Activated CD8-positive, alpha-beta T cell treated with anti-CD3 and anti-CD28 coated beads for 36 hours (primary cell): ENCODE measurements at places on chromosomes 2 and 18. TPM values are rescaled to one million over a fixed set of nuclear protein-coding genes. Genes with fewer than 3 reads are reported as not detected.
A peak's percentile ranks its signal among the peaks of the same experiment; 100 is the strongest.

Gene COL6A3
- total RNA-seq: 4.0 TPM

Gene CFAP53
- total RNA-seq: 0.27 TPM

Gene RND3
- not detected for total RNA-seq

Gene VWA3B
- not detected for total RNA-seq

DNA sequence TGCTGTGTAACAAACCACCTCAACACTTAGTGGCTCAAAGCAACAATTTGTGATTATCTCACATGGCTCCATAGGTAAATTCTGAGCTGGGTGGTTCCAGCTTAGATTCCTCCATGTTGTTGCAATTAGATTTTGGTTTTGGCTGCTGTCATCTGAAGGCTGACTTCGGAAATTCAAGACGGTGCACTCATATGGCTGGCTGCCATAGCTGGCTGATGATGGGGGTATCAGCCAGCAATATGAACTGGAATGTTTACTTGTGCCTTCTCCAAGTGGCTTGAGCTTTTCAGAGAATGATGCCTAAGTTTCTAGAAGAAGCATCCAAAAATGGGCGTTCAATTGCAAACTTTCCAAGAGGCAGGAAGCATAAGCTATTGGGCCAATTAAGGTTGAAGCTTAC lies 213.1 kb downstream of the GCA start:
- H3K27me3 ChIP-seq: no peaks in the 10 kb centered on the region
- no peak for DNase-seq
- H3K27ac ChIP-seq: no peak overlapping the region
- no peaks in the 10 kb centered on the region for H3K36me3 ChIP-seq
- H3K4me3 ChIP-seq: no peak overlapping the region

GRCh38 chr2:229431327-229431954 lies 160.4 kb upstream of the PID1 start:
- no peak for DNase-seq
- H3K4me1 ChIP-seq: no peaks in the 10 kb centered on the region

DNA sequence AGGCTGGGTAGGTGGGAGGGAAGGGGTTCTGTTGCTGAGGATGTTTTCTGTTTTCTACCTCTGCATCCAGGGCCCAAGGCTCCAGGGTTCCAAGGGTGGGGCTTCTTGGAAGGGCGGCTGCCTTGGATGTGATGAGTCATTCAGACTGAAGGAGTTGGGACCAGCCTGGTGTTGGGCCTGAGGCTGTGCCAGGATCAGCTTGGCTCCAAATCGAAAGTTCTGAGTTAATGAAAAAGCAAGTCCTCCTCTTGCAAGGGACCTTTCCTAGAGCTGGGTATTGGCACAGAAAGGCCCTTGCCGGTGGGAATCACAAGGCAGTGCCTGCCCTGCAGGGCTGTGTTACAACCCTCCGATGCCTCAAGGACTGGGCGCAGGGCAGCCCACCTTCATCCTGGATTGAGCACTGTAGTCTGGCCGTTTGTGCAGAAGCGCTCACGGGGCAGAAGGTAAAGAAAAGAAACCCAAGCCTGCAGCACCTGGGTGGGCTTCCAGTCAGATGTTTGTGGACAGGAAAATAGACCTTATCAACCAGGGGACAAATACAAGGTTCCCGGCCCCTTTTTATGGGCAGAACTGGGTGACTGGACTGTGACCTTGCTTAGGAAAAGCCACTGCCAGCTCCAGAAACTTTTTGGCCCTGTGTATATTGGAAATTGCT lies 52.5 kb upstream of the MCFD2 start:
- peaks cover 4% of the 10 kb centered on the region for H3K36me3 ChIP-seq
- no peak overlapping the region for H3K4me3 ChIP-seq
- DNase-seq: no peak
- H3K27ac ChIP-seq: no peak overlapping the region
- H3K4me1 ChIP-seq: peaks cover 9% of the 10 kb centered on the region
- no peaks in the 10 kb centered on the region for H3K27me3 ChIP-seq

DNA sequence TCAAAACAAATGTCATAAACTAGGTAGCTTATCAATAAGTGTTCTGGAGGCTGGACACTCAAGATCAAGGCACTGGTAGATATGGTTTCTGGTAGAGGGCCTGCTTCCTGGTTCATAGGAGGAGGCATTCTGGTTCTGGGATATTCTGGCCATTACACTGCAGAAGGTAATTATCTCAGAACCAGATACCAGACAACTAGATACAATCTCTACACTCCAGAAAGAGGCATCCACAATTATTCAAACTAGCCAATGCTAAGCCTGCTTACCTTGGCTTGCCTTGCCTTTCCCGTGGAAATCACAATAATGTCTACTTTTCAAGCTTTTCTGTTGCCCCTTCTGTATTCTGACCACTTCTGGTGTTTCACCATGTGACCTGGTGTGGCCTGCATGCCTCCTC lies 785.2 kb upstream of the GYPC start:
- H3K4me3 ChIP-seq: no peak overlapping the region
- no peaks in the 10 kb centered on the region for H3K27me3 ChIP-seq
- no peaks in the 10 kb centered on the region for H3K36me3 ChIP-seq
- no peaks in the 10 kb centered on the region for H3K4me1 ChIP-seq
- H3K27ac ChIP-seq: no peak overlapping the region

GRCh38 chr2:234001380-234002160 lies 48.9 kb upstream of the SPP2 start:
- H3K4me3 ChIP-seq: peak overlapping the region; percentile 29
- no peaks in the 10 kb centered on the region for H3K27me3 ChIP-seq
- peak; percentile 36 for DNase-seq

DNA sequence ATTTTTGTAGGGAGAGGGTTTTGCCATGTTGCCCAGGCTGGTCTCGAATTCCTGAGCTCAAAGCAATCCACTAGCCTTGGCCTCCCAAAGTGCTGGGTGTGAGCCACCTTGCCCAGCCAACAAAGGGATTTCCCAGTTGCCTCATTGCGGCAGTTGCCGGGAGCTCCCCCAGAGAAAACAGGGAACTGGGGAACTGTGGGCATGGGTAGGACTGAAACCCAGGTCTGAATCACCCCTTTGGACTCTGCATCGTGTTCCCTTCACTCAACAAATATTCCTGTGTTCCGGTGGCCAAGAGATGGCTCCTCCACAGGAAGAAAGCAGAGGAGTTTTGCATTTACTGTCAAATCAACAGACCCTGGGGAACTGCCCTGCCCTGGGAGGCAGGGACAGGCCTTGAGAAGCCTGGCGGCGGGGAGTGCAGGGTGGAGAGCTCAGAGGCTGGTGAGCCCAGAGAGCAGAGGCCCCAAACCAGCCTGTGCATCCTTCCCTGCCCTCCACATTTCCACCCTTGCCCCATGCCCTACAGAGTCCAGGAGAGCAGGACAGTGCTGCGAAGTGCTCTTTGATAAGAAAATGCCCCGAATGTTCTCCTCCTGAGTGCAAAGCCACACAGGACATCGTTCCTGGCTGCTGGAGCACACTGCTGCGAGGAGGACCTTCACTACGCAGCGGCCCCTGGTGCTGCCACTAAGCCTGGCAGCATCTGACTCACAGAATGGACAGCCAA lies 24.9 kb downstream of the MYO7B start:
- peaks cover 17% of the 10 kb centered on the region for H3K4me1 ChIP-seq
- peaks cover 10% of the 10 kb centered on the region for H3K27me3 ChIP-seq
- H3K4me3 ChIP-seq: no peak overlapping the region
- no peaks in the 10 kb centered on the region for H3K36me3 ChIP-seq
- DNase-seq: no peak

DNA sequence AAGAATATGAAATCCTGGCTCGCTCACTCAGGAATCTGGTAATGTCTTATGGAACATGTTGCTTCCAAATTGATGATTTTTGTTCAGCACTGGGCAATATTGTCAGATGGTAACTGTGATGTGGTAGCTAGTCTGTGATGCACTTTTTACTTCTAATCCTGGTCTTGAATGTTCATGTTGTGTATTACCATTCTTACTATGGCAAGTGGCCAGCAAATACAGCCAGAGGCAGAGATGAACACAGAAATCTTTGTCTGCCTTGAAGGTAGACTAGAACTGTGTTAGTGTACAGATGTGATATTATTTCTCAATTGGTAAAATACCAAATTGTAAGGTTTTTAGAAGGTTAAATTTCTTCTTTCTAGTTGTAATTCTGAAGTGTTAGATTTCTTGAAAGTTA lies 83.3 kb downstream of the UBE2E3 start:
- H3K4me3 ChIP-seq: no peak overlapping the region
- no peak overlapping the region for H3K27ac ChIP-seq
- peaks cover 3% of the 10 kb centered on the region for H3K36me3 ChIP-seq
- H3K27me3 ChIP-seq: no peaks in the 10 kb centered on the region
- peaks cover 1% of the 10 kb centered on the region for H3K4me1 ChIP-seq

- H3K4me1 ChIP-seq: no peaks in the 10 kb centered on the region
- H3K27ac ChIP-seq: no peak overlapping the region
- H3K4me3 ChIP-seq: no peak overlapping the region
- DNase-seq: peak; percentile 19
These were observed 204.4 kb downstream of the CCDC102B start for GRCh38 chr18:69002233-69002632.

GRCh38 chr2:48198371-48198770 lies 292.1 kb upstream of the FBXO11 start:
- DNase-seq: no peak
- no peaks in the 10 kb centered on the region for H3K27me3 ChIP-seq
- H3K4me1 ChIP-seq: no peaks in the 10 kb centered on the region
- H3K36me3 ChIP-seq: no peaks in the 10 kb centered on the region
- no peak overlapping the region for H3K4me3 ChIP-seq
